Activated CD4-positive, CD25-positive, alpha-beta regulatory T cell (primary cell): ENCODE measurements at places on chromosomes 3 and 15.

GRCh38 chr3:60101621-60102020 lies 1051.8 kb upstream of the CFAP20DC start:
- no peak for DNase-seq

DNA sequence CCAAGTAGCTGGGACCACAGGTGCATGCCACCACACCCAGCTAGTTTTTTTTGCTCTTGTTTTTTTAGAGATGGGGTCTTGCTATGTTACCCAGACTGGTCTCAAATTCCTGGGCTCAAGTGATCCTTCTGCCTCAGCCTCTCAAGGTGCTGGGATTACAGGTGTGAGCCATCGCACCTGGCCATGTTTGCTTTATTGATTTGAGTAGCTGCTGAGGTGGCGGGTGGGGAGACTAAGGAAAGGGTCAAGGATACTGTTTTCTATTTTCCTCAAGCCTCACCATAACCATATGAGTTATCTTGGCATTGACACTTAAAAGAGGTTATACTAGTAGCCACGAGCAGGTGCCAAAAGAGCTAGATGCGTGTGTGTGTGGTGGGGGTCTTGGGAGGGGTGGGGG lies 39.0 kb downstream of the CYFIP1 start:
- no peak for DNase-seq

DNA sequence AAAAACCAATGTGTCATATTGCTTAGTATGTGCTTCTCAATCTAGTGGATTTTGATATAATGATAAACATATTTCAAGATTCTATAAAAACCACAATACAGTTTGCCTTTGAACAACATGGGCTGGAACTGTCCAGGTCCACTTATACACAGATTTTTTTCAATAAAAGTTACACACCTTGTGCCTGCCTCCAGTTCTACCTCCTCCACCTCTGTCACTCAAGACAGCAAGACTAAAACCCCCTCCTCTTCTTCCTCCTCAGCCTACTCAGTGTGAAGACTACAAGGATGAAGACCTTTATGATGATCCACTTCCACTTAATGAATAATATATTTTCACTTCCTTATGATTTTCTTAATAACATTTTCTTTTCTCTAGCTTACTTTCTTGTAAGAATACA lies 5.7 kb downstream of the SETD2 start:
- no peak for DNase-seq

DNA sequence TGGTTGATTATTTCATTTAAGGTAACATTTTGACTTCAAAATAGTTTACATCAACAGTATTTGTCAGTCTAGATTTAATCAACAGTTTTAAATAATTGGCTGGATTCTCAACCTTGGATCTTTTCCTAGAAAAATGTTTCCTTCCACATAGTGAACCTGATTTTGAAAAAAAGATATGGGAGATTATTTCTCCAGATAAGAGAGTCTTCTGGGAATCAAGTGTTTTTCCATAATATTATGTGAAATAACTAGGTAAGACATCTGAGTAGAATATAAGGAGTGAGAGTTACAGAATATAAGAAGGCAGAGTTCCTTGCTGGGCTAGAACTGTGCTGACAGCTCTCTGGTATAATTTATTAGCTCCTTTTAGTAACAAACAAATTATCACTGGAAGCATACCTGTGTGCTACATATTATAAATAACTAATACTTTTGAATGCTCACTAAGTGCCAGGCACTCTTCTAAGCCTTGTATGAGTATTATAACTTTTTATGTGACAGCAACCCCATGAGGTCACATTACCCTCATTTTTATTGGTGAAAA lies 18.8 kb upstream of the TNFSF10 start:
- DNase-seq, result no peak

- DNase-seq, result no peak
These were observed 48.0 kb downstream of the NSUN3 start for GRCh38 chr3:94110854-94111253.

DNA sequence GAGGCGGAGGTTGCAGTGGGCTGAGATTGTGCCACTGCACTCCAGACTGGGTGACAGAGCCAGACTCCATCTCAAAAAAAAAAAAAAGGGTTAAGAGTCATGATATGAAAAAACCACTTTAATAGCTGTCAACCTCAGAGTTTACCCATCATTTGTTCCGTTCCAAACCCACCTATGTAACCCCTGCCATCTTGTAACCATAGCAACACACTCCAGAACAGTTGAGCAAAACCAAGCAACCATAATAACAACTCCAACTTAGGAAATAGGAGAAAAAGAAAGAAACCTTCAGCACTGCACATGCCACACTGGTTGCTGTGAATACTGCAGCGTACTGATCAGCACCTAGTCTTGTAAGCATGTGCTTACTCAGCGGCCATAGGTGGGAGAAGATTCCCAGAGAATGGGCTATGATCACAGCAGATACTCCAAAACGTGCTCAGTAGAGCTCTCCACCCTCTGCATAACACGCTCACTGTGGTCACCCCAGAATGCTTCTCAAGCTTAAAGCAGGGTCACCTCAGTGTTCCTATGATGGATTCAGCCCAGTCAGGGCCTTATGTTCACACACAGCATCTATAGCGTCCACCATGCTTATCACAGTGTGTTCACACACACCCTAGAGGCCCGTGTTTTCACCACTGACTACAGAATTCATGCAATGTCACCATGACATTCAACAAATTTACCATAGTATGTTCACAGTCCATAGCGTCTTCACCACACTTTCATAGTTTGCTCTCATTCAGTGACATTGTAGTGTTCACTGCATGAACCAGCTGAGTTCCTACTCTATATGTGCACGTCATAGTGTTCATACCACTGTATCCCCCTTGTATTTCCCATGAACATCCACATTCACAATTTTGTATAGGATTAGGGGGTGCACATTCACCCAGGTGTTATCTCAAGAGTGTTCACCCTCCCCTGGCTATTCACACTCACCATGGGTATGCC lies 6.5 kb upstream of the CILP start:
- no peak for DNase-seq

DNA sequence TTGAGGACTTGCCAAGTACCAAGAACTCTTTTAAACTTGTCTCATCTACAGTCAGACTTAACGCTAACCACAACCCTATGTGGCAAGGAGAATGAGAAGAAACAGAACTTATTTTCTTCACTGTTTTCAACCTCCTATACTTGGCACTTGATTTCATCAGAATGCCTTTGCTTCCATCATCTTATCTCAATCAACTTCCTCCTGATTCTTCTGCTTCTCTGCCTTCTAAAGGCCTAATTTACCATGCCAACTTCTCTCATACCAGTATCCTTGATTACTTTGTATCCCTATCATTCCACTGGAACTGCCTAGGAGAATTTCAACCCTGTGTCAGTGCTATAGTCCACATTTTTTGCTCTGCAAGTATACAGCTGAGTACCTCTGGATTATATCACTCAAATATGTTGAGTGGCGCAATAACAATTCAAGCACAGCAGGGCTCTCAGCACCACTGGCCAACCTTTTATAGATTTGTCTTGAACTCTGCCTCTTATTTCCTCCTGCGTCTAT lies 413.6 kb downstream of the ROBO1 start:
- no peak for DNase-seq

DNA sequence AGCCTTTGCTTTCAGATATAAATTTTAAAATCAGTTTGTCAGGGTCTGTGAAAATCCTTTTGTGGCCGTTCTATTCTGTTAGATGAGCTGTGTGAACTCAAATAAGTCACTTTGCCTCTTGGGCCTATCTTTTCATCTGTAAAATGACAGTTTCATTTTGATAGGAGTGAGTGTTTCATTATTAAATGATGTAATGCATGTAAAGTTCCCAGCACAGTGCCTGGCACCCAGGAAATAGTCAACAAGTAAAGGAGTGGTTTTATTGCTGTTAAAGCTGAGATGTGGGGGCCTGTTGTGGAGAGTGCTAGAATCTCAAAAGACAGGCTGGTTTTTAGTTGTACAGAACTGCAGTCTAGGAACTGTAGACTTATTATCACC lies 394.5 kb upstream of the CFAP20DC start:
- DNase-seq, result no peak

DNA sequence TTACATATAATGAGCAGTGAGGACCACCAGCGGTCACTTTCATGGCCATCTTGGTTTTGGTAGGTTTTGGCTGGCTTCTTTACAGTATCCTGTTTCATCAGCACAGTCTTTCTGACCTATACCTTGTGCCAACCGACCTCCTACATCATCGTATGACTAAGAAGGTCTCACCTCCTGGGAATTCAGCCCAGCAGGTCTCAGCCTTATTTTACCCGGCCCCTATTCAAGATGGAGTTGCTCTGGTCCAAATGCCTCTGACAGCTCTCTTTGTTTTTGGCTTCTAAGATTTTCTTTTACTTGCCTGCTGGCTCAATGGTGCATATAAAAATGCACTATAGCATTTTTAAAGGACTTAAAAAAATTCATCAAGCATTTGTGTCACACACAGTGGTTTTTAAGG lies 3.2 kb upstream of the MME start:
- no peak for DNase-seq

DNA sequence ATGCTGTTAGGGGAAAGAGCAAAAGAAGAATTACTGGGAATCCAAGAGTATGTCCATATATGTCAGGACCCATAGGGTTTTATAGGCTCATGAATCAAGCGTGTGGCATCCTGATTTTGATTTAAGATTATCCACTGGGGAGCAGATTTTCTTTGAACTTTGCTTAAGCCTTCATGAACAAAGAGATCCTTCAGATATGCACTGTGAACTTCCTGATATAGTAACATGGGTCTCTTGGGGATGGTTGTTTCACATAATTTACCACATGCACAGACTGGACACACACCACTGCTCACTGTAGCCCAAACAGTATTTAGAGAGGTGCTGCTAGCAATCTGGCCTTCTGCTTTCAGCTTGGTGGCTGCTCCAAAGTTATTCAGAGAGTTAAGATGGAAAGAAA lies 200.9 kb upstream of the ZPLD1 start:
- no peak for DNase-seq

DNA sequence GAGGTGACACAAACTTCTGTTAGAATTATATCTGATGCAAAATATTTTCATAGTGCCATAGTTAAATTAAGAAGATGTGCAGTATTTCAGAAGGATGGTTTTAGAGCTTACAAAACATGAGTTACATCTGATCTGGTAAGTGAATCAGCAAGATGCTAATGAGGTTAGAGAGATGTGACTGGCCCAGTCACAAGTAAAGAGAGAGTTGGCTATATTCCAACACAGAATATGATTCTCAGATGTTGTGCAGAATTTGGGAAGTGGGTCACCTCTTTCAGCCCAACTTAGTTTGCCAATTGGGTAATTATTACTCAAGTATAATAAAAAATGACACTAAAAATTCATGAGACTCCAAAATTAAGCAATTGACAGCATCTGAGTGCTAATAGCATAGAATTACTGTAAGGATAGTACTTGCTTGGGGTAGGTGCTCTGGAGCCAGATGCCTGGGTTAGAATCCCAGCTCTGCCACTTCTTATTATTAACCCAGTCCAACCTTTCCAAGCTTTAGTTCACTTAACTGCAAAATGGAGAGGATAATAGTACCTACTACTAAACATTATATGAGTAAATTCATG lies 30.8 kb downstream of the P2RY1 start:
- no peak for DNase-seq

DNA sequence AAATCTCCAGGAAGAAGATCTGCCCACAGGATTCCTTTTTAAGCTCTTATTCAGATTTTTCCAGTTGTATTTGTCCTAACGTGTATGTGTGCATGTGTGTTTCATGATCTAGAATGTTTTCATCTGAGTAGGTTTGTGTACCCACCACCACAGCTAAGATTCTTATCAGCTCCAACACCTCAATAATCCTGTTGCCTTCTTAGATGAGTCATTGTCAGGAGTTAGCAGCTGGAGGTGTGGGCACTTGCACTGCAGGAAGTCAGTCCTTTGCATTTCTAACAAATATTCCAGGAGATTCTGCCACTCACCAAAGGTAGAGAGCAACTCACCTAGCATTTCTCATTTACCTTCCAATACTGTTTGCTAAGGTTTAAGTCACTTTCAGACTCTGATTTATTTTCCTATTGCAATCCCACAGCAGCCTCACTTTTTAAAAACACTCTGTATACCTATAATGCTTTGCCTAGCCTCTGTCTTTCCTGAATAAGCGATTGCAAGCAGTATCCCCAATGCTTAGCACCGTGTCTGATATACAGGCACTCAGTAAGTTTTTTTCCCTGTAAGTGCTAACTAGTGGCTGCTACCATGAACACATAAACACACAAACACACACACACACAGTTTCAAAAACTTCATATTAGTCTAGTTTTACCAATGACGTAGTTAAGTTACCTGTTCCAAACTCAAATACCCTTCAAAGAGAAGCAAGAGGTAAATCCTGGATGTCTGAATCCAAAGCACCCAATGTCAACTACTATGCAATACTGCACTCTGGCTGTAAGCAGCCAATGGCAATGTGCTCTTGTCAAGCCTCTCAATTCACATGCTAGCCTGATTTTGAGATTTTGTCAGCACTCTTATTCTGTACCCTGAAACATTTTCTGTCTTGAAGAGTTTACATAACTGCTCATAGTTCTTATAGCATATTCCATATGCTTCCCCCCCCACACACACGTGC lies 713.5 kb upstream of the LMCD1 start:
- DNase-seq, result no peak

DNA sequence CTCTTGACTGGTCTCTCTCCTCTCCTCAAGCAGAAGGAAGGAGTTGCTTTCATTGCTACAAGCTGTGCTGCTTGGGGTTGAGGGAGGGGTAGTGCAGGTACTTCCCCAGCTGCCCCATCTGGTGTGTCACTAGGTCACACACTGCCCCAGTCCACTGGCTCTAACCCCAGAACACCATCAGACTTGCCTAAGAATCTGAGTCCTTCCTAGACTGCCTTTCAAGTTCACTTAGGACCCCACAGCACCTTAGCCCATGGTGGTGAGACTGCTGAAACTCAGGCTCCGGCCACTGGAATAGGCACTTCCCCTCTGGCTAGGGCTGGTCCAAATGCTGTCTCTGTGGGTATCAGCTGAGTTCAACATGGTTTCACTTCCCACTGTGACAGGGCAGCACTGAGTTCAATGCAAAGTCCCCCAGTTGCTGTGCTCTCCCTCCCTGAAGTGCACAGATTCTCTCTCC lies 279.7 kb upstream of the GOLGA6L4 start:
- no peak for DNase-seq

GRCh38 chr3:53795176-53795575 lies 51.0 kb downstream of the CHDH start:
- no peak for DNase-seq

- DNase-seq, result no peak
These were observed 125.1 kb upstream of the ZBTB20 start for GRCh38 chr3:115272036-115272824.

GRCh38 chr3:16865335-16865734 lies 19.4 kb upstream of the PLCL2 start:
- DNase-seq, result no peak

- no peak for DNase-seq
These were observed 110.0 kb upstream of the SLC4A7 start for GRCh38 chr3:27594096-27594690.

- DNase-seq, result no peak
These were observed 30.0 kb upstream of the RPL14 start for GRCh38 chr3:40427045-40427669.

- no peak for DNase-seq
These were observed 6.0 kb downstream of the MECOM start for GRCh38 chr3:169657351-169658124.

DNA sequence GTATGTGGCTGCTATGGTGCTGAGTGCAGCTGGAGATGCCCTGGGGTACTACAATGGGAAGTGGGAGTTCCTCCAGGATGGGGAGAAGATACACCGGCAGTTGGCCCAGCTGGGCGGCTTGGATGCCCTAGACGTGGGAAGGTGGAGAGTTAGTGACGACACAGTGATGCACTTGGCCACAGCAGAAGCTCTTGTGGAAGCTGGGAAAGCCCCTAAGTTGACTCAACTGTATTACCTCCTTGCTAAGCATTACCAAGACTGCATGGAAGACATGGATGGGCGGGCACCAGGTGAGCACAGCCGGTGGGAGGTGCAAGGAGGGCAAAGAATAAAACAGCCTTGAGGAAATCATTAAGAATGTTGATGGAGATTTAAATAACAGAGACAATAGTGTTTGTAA lies 2.9 kb downstream of the ADPRH start:
- DNase-seq, result peak; percentile 11
